ENCODE measurements at places on chromosomes 4 and X.
A peak's percentile ranks its signal among the peaks of the same experiment; 100 is the strongest.

DNA sequence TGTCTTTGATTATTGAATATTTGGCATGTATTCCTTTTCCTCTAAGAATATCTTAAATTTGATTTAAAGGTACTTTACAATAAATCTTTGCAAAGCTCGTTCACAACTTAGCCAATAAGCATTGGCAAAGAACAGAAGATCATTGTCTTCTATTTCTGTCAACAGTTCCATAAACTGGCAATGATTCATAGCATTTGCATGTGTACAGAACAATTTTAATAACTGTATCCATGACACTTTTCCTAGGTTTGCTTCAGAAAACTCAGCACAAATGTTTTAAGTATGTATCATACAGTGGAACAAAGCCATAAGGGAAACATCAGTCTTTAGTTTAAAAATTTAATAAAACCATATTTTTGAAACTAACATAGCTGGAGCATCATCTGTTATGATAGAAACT lies 462.7 kb upstream of the RPS6KA3 start:
- DNase-seq: no peak

GRCh38 chr4:7193030-7193958 lies 956 bp downstream of the SORCS2 start:
- DNase-seq: no peak

DNA sequence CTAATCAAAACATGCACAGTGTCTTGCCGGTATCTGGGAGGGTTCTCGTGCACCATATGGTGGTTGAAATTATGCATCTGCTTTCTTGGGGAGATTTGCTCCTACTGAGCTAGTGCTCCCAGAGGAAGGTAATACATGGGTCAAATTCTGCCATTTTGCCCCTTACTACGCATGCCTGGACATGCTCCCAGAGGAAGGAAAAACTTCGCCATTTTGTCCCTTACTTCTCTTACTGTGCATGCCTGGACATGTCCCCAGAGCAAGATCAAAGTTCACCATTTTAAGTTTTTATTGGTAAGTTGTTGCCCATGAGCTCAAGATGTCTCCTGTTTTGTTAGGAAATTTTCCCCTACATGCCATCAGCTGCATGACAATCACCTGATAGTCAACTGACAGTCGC lies 252.1 kb upstream of the KLHL4 start:
- no peak for DNase-seq

- DNase-seq: no peak
These were observed 260.6 kb downstream of the EVC2 start for GRCh38 chr4:5447755-5448154.

GRCh38 chrX:134388161-134389109 lies 71.5 kb upstream of the HPRT1 start:
- no peak for DNase-seq

DNA sequence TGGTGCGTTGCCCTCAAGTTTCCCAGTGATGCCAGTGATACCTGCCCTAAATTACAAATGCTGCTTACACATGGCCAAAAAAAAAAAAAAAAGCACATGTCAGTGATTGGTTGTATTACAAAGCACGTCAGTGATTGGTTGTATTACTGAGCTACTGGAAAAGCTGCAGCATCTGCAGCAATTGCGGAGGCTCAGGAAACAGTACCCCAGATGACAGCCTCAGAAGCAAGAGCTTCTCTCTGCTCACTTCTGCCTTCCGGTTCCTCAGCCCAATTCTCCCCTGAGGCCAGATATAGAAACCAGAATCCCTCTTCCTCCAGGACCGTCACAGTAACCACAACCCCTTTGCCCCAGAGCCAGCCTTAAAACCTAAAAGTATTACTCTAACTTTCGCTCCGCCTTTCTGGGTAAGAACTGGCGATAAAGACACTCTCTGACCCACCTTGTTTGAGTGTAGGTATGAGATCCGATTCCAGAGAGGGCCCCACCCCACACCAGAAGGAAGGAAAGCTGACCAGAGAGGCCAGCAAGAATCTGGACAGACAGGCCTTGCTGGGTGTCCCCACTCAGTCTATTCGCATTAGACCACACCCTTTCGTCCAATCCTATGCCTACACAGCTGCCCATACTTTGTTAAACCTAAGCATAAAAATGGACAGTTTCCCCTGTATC lies 85.0 kb upstream of the SORBS2 start:
- DNase-seq: no peak

GRCh38 chr4:24174602-24175001 lies 284.8 kb upstream of the PPARGC1A start:
- DNase-seq: no peak

- no peak for DNase-seq
These were observed 3.8 kb upstream of the FBXW7 start for GRCh38 chr4:152539556-152540292.

DNA sequence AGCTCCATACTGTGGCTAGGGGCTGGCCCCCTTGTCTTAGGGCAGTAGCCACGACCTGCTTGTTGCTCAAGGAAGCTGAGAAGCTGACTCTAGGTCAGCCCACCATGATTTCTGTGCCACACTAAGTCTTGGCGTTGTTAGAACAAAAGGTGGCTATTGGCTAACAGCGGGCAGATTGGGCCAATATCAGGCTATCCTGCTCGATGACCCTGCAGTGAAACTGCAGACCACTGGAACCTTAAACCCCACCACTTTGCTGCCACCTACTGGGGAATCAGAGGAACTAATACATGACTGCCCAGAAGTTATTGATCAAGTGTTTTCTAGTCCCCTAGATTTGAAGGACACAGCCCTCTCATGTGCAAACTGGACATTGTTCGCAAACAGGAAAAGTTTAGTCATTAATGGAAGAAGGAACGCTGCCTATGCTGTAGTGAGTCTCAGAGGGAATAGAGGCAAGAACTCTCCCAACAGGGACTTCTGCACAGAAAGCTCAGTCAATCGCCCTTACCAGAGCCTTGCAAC lies 17.0 kb upstream of the PAPSS1 start:
- DNase-seq: peak; percentile 5

GRCh38 chr4:69800599-69800998 lies 40.2 kb upstream of the SULT1B1 start:
- no peak for DNase-seq

DNA sequence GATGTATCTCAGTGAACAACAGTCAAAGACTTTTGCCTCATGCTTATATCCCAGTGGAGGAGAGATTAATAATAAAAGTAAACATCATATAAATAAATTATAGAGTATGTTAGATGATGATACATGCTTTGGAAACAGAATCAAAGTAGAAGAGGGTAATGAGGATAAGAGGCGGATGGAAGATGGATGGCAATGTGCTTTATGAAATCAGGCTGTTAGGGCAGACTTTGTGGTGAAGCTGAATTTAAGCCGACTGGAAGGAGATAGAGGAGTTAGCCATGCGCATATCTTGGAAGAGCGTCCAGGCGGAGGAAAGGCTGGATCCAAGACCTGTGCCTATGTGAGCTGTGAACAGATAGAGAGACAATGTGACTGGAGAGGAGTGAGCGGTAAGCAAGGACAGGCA lies 74.9 kb upstream of the GUCY1A1 start:
- DNase-seq: no peak

- no peak for DNase-seq
These were observed 385 bp downstream of the DCLK2 start for GRCh38 chr4:150078579-150079080.

DNA sequence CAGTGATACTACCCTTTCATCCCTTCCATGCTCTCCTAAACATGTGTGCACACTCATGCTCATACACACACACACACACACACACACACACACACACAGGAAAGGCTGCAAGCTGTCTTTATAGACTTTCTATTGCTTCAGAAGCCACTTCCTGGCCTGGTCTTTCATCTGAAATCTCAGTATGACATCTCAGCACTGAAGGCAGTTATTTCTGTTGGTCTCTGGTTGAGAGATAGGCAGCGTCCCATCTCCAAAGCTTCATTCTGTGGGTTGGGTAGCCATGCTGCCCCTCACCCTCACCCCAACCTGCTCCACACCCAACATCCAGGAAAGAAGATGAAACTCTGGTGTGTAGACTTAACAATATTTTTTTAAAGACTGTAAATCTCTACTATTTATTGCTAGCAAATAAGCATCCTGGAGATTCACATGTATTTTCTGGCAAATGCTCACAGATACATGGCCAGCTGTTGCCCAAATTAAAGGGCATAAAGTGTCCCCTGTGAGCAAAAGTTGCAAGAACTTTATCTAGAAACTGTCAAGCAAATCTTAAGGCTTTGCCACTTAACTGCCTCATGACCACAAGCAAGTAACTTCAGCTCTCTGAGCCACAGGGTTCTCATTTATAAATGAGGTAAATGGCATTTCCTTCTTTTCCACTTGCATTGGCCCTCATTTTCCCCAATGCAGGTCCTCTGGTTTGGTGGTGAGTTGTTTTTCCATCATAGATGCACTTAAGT lies 189.8 kb upstream of the AFF2 start:
- no peak for DNase-seq

DNA sequence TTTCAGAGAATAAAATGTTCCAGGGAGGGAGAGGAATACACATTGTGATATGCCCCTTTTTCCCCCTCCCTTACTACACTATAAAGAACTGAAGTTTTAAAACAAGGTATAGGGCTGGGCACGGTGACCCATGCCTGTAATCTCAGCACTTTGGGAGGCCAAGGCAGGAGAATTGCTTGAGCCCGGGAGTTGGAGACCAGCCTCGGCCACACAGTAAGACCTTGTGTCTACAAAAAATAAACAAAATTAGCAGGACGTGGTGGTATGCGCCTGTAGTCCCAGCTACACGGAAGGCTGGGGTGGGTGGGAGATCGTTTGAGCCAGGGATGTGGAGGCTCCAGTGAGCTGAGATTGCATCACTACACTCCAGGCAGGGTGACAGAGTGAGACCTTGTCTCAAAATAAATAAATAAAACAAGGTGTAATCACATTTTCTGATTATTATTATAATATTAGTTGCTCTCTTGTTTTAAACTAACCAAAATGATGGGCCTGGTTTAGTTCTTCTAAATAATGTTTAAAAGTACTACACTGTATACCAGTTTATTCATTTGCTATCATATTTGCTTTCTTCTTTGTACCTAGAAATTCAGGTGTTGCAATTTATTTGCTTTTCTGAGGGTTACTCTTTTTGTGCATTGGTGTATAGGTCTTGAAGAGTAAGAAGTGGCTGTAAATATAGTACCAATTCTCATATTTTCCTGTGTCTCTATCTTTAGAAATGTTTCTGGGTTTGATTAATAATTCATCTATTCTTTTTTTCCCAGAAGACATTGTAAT lies 8.8 kb downstream of the TBC1D8B start:
- DNase-seq: no peak

GRCh38 chrX:42129022-42129940 lies 205.9 kb upstream of the CASK start:
- no peak for DNase-seq

DNA sequence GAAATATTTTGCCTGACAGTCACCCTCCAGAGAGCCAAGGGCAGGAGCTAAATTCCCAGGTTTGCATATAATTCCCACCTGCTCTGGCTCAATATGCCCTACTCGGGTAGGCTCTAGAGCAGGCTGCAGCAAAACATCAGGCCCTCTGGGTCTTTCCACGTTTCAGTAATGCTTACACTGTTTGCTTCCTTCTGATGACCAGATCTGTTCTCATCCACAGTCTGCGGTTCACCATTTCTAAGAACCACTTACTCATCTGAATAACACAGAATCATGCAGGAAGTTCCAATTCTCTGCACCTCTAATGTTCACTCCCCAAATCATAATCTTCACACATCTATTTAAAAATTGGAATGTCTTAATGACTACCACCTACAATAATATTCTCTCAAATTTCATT lies 141.4 kb downstream of the PPP3CA start:
- no peak for DNase-seq

- DNase-seq: no peak
These were observed 390.7 kb downstream of the MAPK10 start for GRCh38 chr4:85968945-85969819.

- no peak for DNase-seq
These were observed 589 bp upstream of the KIT start for GRCh38 chr4:54657185-54657550.

- no peak for DNase-seq
These were observed 23.0 kb downstream of the SNX25 start for GRCh38 chr4:185232370-185232769.

DNA sequence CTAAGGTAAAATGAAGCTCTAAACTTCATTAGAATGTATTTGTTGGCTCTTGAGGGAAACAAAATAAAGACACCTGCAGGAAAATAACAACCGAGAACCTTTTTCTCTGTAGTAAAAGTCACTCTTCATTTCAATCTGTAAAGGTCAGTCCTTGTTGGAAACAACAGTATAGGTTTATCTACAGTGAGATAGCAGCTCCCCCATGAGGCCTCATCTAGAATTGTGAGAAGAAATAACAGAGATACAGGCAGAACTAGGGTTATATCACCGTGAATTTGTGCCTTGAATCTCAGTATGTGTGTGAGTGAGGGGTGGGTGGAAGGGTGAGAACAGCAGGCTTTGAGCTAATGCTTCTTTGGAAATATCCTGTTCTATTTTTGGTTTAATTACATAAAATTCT lies 107.8 kb upstream of the FMR1 start:
- DNase-seq: no peak

DNA sequence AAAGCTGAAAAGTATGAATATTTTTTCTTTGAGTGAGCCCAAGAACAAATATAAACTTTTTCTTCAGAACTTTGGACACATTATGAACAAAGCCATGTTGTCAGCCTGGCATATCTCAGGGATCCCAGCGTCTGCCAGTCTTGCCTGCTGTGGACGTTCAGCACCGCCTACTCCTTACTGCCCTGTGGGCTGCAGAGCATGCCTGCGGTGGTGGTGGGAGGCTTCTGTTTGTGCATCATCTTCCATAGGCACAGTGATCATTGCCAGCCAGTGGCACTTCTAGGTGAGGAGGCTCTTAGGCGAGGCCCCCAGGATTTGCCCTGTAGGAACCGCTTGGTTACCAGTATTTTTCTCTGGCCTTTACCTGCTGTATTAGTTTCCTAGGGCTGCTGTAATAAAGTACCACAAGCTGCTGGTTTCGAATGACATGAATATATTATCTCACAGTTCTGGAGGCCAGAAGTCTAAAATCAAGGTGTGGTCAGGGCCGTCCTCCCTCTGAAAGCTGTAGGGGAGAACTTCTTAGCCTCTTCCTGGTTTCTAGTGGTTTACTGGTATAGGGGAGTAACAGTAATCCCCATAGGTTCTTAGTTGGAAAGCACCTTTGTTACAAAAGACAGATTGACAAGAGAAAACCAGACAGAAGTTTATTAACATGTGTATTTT lies 15.4 kb downstream of the ANXA3 start:
- DNase-seq: no peak

DNA sequence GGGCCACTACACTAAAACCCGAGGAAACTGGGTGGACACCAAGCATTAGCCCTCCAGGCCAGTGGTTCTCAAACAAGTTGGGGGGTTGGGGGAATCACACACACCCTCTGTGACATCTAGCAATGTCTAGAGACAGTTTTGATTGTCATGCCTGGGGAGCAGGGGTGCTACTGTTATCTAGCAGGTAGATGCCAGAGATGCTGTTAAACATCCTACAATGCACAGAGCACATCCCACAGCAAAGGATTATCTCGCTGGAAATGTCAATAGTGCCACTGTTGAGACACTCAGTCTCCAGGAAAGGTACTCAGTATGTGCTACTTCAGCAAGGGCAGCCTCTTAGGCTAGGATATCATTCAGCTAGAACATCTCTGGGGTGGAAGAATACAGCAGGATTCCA lies 1.3 kb downstream of the SMC1A start:
- no peak for DNase-seq

All from NCI-H2081 treated with DMSO at 0.1 percent for 48 hours (cell line).